ENCODE measurements at places on chromosomes 1 and 21.

- no peak for DNase-seq
Observed at GRCh38 chr1:97505289-97505688, 415.5 kb downstream of the DPYD start.

DNA sequence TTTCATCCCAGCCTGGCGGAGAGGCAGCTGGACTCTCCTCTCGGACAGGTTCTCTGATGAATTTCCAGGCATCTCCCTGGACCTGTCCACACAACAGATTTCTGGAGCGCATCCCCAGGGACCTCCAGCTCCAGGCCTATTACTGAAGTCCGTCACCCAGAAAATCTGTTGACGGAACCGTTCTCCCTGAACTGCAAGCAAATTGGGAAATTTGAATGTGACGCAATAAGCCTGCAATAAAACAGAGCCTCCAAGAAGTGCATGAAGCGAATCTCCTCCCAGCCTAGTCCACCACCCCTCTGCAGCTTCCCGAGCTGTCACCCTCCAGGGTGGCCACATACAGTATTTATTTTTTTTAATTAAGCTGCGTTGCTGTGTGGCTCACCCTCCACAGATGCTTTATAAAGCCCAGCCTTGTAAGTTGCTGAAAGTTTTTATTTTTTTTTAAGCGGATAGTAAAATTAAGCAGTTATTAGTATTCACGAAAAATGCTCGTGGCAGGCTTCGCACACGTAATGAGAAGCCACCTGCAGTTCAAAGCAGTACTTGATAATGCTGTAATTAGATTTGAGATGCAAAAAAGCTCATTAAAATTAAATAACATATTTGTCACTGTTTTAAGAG, 173.3 kb downstream of the CAMTA1 start:
- no peak for DNase-seq

DNA sequence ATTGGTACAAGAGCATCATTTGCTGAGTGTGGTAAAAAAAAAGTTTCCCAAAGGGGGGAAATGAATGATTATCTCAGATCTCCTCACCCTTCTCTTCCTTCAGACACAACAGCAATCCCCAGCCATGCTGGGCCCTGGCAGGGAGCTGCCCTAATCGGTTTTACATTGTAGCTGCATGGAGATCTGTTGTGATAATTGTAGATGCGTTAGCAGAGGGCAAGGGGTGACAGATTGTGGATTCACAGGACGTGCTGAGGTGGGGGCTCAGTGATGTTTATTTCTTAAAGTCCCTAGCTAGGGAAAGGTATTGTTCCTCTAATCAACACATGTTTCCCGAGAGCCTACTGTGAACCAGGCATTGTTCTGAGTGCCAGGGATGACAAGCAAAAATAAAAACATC, 304.1 kb downstream of the PBX1 start:
- no peak for DNase-seq

GRCh38 chr21:33897739-33898138, 17.9 kb downstream of the ATP5PO start:
- no peak for DNase-seq

GRCh38 chr1:65691152-65691900, 101.4 kb upstream of the PDE4B start:
- no peak for DNase-seq

DNA sequence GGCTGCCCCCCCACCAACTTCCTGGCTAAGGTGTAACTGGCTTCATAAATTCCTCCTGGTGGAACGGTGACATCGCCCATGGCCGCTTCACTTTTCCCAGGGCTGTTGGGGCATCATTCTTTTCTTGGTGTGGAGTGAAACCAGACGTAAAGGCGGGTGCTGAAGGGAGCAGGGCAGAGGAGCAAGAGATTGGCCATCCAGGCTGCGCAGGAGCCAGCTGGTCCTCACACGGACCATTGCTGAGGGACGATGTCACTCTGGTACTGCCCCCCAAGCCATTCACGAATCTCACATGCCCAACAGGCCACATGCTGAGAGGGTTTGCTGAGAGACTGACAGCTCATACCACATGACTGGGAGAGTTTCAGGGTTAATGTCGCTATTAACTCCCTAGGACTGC, 10.5 kb upstream of the PKP1 start:
- no peak for DNase-seq

DNA sequence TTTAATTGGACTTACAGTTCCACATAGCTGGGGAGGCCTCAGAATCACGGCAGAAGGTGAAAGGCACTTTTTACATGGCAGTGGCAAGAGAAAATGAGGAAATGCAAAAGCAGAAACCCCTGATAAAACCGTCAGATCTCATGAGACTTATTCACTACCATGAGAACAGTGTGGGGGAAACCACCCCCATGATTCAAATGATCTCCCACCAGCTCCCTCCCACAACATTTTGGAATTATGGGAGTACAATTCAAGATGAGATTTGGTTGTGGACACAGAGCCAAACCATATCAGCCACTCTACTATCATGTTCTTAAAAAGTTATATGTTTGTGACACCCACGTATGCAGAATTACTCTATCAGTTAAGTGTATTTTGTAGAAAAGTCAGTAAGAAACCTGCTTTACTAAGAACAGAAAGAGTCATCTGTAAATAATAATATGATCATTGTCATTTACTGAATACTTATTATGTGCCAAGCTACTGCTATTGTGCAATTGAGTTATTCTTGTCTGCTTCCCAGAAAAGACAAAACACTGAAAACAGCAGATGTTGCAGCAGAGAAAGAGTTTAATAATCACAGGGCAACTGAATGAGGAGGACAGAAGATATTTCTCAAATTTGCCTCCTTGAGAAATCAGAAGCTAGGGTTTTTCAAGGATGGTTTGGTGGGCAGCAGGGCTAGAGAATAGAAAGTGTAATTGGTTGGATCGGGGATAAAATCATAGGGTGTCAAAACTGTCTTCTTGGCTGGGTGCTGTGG, 207.7 kb upstream of the FGGY start:
- DNase-seq: no peak

- DNase-seq: no peak
Observed at GRCh38 chr1:83527987-83528386, 470.9 kb downstream of the TTLL7 start.

GRCh38 chr21:31286621-31287020, 57.4 kb downstream of the TIAM1 start:
- no peak for DNase-seq

GRCh38 chr1:155691992-155692528, 3.2 kb downstream of the DAP3 start:
- no peak for DNase-seq

- DNase-seq: no peak
Observed at GRCh38 chr1:239814306-239814881, 277.3 kb upstream of the FMN2 start.

DNA sequence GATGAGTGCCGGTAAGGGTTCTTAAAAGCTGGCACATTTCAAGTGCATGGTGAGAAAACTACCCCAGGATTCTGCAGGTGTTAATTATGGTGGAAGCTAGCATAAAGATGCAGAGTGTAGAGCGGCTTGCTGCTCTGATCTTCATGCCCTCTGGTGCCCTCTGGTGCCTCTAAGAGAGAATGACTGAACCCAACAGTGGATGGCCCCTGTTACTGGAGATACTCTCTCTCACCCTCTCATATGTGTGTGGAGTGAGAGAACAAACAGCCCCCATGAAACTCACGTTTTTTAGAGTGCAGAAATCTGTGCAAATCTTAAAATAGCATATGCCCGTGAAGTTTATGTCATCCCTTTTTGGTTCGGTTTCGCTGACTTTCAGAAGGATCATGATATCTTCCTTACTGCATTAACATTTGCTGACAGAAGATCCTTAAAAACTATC, 90.0 kb downstream of the GRIK1 start:
- DNase-seq: peak; percentile 21

DNA sequence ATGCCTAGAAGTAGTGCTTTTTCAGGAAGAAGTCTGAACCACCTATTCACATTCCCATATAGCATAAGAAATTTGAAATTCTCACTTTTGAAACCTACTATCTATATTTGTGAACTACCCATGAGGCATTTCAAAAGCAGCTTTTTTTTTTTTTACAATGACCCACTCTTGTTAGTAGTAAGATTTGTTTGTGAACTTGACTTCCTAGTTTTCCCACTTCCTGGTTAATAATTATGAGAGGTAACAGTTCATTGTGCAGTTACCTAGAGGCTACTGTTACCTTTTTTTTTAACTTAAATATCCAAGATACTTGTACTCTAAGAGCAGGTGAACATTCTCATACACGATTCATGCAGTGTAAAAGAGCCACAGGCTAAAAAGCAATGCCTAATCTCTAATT, 371.7 kb upstream of the ADGRL2 start:
- no peak for DNase-seq

DNA sequence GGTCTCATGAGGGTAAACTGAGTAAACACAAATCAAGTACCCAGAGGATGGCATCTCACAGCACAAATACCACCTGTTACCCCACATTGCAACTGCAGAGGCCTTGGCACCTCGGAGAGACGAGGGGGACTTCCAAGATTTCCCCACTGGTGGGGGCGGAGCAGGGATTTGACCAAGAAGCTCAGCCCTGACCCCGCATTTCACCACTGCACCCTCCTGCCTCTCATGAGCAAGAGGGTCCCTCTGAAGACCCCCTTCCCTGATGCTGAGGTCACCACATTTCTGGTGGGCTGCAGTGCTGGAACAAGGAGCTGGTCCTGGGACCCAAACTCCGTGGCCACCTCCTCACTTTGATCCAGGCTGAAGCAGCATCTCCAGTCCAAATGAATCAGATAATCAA, 342.4 kb downstream of the NPHP4 start:
- DNase-seq: no peak

GRCh38 chr1:71610476-71610875, 529.6 kb upstream of the ZRANB2 start:
- no peak for DNase-seq

DNA sequence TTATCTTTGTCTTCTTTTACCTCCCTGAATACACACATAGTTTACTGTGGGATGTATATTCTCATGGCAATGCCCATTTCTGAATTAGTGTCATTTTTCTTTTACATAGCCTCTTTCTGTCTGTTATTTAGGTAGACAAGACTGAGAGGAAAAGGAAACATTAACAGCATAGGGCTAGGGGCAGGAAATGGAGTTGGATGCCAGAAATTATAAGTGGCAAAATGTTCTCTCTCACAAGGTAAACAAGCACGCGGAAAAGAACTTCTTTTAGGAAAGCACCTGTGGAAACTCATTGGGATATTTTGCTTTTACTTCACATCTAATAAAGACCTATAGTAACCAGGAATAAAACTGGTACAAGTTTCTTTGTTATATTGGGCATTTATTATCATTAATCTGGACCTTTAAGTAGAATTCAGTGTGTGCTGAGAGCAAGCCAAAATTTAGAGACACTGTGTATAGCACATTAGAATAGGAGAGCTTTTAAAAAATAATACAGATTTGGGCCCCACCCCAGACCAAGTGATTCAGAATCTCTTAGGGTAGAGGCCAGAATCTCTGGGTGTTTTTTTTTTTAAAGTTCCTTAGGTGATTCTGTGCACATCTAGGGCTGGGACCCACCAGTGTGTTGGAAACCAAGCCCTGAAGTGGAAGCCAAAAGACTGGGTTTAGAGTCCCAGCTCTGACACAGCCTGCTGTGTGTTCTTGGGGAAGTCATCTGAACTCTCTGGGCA, 32.7 kb downstream of the S100A10 start:
- no peak for DNase-seq

DNA sequence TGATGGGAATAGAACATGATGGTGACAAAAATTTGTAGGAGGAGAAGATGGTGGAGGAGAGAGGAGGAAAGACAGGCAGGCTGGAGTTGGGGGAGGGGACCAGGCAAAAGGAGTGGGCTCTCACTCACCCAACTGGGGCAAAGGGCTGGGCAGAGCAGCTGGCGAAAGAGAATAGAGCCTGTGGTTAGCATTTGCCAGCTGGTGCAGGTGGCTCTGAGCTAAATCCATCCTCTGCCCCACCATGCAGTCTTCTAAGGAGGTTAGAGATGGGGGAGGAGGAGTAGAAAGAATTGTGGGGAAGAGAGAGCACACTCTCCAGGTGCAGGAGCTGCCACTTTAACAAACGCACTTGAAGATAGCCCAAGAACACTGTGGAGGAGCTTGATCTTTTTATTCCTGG, 27.6 kb upstream of the SLAMF1 start:
- no peak for DNase-seq

DNA sequence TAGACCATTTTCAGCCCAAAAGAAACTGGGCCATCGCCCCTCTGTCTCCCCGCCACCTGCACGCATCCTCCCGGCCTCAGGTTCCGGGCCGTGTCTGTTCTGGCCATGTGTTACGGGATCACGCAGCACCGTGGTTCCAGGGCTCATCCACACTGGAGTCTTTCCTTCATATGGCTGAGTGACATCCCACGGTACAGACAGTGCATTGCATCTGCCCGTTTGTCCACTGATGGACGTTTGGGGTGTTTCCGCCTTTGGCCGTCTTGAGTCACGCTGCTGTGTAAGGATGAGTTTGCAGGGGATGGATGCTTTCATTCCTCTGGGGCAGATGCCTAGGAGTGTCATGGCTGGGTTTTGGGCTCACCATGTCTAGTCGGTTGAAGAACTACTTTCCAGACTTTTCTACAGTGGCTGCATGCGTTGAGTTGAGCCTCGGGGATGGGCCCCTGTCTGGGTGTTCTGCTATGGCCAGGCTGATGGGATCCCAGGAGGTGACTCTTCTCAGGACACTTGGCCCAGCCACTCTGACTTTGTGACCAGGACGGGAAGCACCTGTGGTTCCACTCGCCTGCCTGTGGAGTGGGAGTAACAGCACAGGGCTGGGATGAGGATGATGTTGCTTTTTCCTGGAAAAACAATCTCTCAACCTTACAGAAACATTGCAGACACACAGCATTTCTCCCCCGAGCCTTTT, 16.8 kb downstream of the RRP1 start:
- no peak for DNase-seq

- DNase-seq: no peak
Observed at GRCh38 chr1:60052601-60053000, 21.0 kb downstream of the C1orf87 start.

DNA sequence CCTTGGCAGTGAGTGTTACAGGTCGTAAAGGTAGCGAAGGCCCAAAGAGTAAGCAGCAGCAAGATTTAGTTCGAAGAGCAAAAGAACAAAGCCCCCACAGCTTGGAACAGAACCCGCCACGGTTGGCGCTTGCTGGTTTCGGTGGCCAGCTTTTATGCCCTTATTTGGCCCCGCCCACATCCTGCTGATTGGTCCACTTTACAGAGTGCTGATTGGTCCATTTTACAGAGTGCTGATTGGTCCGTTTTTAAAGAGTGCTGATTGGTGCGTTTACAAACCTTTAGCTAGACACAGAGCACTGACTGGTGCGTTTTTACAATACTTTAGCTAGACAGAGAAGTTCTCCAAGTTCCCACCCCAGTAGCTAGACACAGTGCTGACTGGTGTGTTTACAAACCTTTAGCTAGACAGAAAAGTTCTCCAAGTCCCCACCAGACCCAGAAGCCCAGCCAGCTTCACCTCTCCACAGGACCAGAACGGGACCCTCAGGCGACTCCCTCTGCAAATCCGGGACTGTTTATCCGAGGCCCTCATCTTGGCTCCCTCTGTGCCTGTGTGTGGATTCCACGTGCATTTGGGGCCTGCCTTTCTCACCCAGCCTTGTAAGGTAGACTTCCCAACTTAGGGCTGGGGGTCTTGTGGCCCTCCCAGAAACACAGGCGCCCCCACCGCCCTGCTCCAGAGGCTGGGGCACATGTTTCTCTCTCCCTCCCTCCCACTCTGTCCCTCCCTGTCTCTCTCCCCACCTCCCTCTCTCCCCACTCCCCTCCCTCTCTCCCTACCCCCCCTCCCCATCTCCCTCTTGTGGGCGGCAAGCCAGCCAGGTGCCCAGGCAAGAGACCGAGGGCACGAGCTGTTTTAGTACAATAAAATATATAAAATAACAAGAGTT, 12.6 kb downstream of the FTCD start:
- no peak for DNase-seq

- DNase-seq: no peak
Observed at GRCh38 chr1:150928286-150928685, 2.1 kb downstream of the SETDB1 start.
